ENCODE measurements at places on chromosomes 7 and 10. TPM values are rescaled to one million over a fixed set of nuclear protein-coding genes. Genes with fewer than 3 reads are reported as not detected.
A peak's percentile ranks its signal among the peaks of the same experiment; 100 is the strongest.

CWF19L1 gene
- 24.7 TPM for total RNA-seq

KLF14 gene
- total RNA-seq: not detected

DNA sequence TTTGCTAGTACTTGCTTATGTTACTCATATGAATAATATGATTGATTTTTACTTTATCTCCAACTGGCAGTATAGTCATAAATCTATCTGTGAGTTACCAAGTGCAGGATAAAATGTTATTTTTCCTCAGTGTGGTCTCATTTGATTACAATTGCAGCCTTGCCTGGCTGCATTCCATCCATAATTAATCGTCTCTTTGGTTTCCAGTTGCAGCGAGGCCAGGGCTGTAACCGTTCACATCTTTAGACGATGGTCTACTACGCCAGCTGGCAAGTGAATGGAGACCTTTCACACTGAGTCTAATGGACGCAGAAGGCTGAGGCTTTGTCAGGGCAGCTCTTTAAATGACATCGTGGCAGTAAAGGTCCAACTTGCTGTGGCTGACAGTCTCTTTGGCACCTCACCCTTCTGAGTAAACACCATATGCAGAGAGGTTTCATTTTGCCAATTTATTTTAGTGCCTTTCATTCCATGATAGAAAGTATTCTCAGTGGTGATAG, 84.0 kb downstream of the ARL4A start:
- no peak for DNase-seq
- no peaks in the 10 kb centered on the region for H3K27me3 ChIP-seq
- no peak overlapping the region for H3K4me3 ChIP-seq
- no peak overlapping the region for H3K27ac ChIP-seq
- no peaks in the 10 kb centered on the region for H3K36me3 ChIP-seq

HOGA1 gene
- total RNA-seq: 0.85 TPM

- H3K4me3 ChIP-seq: no peak overlapping the region
- no peaks in the 10 kb centered on the region for H3K4me1 ChIP-seq
- H3K36me3 ChIP-seq: no peaks in the 10 kb centered on the region
- no peak for DNase-seq
- no peaks in the 10 kb centered on the region for H3K27me3 ChIP-seq
Observed at GRCh38 chr10:116656044-116656443, 35.3 kb downstream of the PNLIPRP2 start.

EFCAB10 gene
- total RNA-seq: 0.28 TPM

GRCh38 chr10:107451047-107451446, 286.5 kb upstream of the SORCS1 start:
- peaks cover 4% of the 10 kb centered on the region for H3K4me1 ChIP-seq
- H3K4me3 ChIP-seq: no peak overlapping the region
- H3K27ac ChIP-seq: no peak overlapping the region
- no peaks in the 10 kb centered on the region for H3K27me3 ChIP-seq
- no peaks in the 10 kb centered on the region for H3K36me3 ChIP-seq

- no peak overlapping the region for H3K27ac ChIP-seq
- H3K27me3 ChIP-seq: no peaks in the 10 kb centered on the region
- H3K4me3 ChIP-seq: no peak overlapping the region
- peaks cover 4% of the 10 kb centered on the region for H3K4me1 ChIP-seq
- H3K36me3 ChIP-seq: no peaks in the 10 kb centered on the region
- no peak for DNase-seq
Observed at GRCh38 chr10:30882281-30882680, 149.4 kb downstream of the ZNF438 start.

KCP gene
- 4.3 TPM for total RNA-seq

MET gene
- 35.1 TPM for total RNA-seq

DNA sequence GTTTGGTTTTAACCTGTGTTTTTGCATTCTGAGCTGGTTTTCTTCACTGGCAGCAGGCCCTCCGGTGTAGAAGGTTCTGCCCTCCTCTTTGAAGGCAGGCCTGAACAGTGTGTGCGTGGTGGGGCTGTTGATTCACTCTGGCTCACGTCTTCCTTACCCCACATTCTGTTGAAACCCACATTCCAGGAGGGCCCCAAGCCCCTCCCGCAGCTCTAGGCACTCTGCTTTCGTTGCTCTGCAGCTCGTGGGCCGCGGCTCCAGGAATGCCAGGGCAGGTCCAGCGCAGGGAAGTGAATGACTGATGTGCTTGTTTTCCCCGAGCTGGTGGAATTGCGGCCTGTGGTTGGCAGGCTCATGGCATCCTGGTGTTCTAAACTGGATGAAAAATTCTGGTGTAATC, 49.0 kb downstream of the HTRA1 start:
- no peak for DNase-seq
- H3K36me3 ChIP-seq: peaks cover 5% of the 10 kb centered on the region
- H3K27me3 ChIP-seq: peaks cover 12% of the 10 kb centered on the region
- no peaks in the 10 kb centered on the region for H3K4me1 ChIP-seq
- no peak overlapping the region for H3K27ac ChIP-seq

- H3K27ac ChIP-seq: peak overlapping the region; percentile 59
- H3K27me3 ChIP-seq: peaks cover 37% of the 10 kb centered on the region
- DNase-seq: no peak
- H3K36me3 ChIP-seq: peaks cover 56% of the 10 kb centered on the region
- H3K4me1 ChIP-seq: peaks cover 60% of the 10 kb centered on the region
Observed at GRCh38 chr10:119337223-119337622, 129.9 kb downstream of the GRK5 start.

DNA sequence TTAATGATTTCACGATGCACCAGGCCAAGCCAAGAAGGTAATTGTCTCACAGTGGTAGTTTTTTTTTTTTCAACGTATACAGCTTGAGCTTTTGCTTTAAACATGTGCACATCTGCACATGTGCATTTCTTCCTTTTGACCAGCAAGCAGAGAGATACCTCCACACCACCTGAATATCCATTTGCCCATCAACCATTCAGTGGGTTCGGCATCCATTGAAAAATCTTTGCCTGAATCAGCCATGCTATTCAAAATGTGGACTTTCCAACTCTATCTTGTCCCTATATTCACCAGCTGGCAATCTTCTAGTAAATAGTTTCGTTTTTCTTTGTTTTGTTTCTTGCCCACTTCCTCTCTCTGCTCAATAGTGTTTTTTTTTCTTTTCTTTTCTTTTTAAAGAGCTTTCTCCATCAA, 7.7 kb upstream of the TRA2A start:
- no peak for DNase-seq
- peaks cover 2% of the 10 kb centered on the region for H3K27me3 ChIP-seq
- H3K4me3 ChIP-seq: no peak overlapping the region
- H3K27ac ChIP-seq: no peak overlapping the region
- H3K4me1 ChIP-seq: no peaks in the 10 kb centered on the region

- no peak for DNase-seq
- no peaks in the 10 kb centered on the region for H3K27me3 ChIP-seq
- no peaks in the 10 kb centered on the region for H3K36me3 ChIP-seq
- H3K27ac ChIP-seq: no peak overlapping the region
- H3K4me1 ChIP-seq: no peaks in the 10 kb centered on the region
Observed at GRCh38 chr10:29005988-29006387, 282.9 kb upstream of the LYZL1 start.

DNA sequence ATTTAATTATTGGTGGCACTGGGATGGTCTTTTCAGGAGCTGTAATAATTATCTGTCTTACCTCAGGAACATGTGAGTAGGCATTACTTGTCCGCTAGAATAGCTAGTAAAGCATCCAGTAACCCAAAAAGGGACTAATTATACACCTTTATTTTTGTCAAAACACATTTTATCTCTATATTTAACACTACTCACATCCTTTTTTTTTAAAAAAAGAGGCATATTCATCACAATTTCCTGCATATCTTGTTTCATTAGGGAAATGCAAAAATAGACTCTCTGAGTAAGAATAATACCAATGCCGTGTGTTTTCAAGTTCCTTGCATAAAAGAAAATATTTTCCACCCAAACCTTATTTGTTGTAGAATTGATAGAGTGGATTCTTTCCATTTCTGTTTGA, 99.5 kb downstream of the VTI1A start:
- peaks cover 3% of the 10 kb centered on the region for H3K27me3 ChIP-seq
- no peaks in the 10 kb centered on the region for H3K4me1 ChIP-seq
- peaks cover 7% of the 10 kb centered on the region for H3K36me3 ChIP-seq

DNA sequence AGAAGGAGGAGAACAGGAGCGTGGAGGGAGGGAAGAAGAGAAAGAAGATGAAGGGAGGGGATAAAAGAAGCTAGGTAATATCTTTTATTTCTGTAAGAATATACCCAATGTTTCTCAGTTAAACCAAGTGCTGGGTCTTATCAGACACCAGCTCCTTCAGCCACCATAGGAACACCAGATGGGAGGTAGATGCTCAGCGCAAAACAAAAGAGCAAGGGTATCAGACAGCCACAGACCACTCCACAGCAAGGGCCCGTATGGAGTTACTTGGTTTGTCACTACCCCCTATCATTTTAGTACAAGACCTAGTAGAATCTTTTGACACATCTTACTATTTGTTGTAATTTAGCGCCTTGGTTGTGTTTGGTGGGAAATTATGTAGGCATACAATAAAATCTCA, 65.9 kb upstream of the FAM133B start:
- H3K36me3 ChIP-seq: no peaks in the 10 kb centered on the region
- DNase-seq: no peak
- H3K27me3 ChIP-seq: peaks cover 1% of the 10 kb centered on the region
- H3K4me1 ChIP-seq: no peaks in the 10 kb centered on the region
- H3K27ac ChIP-seq: no peak overlapping the region
- H3K4me3 ChIP-seq: no peak overlapping the region

HOXA7 gene
- total RNA-seq: not detected

DNA sequence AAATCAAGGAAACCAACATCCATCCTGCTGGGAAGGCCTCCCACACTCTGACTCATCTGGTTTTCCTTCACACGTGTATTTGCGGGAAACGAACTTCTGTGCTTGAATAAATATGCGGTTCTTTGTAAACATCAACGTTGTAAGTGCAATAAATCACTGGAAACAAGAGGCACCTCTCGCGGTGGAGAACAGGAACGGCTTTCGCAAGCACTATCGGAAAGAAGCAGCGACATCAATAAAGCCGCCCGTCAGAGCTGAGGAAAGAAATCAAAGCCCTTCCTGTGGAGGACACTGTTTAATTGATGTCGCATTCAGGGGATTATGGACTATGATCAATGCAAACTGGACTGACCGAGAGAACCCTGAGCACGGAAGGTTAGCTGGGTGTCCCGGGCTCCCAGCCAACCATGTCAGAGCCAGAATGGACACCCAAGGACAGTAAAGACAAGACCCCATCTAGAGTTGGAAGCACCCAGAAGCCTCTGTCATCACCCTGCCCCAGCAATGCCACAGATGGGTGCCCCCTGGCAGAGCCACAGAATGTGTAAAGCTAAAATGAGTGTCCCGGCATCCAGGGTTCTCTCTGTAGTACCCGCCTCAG, 37.6 kb downstream of the OAT start:
- H3K27me3 ChIP-seq: peaks cover 5% of the 10 kb centered on the region
- DNase-seq: no peak
- H3K27ac ChIP-seq: no peak overlapping the region
- H3K4me1 ChIP-seq: no peaks in the 10 kb centered on the region

TMEM236 gene
- total RNA-seq: 0.05 TPM

- no peak overlapping the region for H3K27ac ChIP-seq
- no peaks in the 10 kb centered on the region for H3K27me3 ChIP-seq
- no peak for DNase-seq
- no peak overlapping the region for H3K4me3 ChIP-seq
- peaks cover 6% of the 10 kb centered on the region for H3K4me1 ChIP-seq
Observed at GRCh38 chr7:139798221-139798620, 20.4 kb upstream of the HIPK2 start.

DNA sequence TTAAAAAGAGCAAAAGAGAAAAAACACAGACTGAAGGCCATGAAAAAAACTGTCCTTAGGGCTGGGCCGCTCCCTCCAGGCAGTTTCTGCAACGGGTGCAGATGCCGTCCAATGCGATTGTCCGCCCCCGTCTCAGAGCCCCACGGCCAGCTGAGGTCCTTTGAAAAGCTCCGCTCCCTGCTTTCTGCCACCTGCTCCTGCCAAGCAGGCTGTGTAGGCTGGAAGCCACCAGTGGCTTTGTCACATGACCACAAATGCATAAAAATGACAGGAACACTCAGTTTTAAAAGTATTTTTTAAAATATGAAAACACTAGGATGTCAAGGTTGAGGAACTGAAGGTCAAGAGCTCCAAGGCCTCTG, 71.7 kb downstream of the AMZ1 start:
- H3K27me3 ChIP-seq: peaks cover 25% of the 10 kb centered on the region
- DNase-seq: no peak
- H3K27ac ChIP-seq: no peak overlapping the region
- H3K4me3 ChIP-seq: peak overlapping the region; percentile 11
- H3K4me1 ChIP-seq: peaks cover 47% of the 10 kb centered on the region
- peaks cover 31% of the 10 kb centered on the region for H3K36me3 ChIP-seq

GRCh38 chr10:23918090-23918723, 290.7 kb upstream of the KIAA1217 start:
- peaks cover 4% of the 10 kb centered on the region for H3K4me1 ChIP-seq
- no peak overlapping the region for H3K4me3 ChIP-seq
- H3K36me3 ChIP-seq: no peaks in the 10 kb centered on the region
- H3K27ac ChIP-seq: no peak overlapping the region

DNA sequence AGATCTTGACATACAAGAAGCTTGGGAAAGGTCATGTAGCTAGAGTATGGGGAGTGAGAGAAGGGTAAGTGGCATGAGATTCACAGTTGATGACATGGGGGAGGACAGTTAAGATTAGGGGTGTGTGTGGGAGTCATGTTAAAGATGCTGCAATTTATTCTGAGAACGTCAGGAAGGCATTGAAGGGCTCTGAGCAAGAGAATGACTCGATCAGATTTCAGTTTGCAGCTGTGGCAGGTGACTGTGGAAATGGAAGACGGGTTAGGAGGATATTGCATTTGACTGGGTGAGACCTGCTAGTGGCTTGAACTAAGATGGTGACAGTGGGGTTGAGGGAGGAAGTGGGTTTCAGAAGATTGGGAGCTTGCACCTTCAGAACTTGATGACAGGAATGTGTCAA, 5.6 kb downstream of the CDC123 start:
- H3K27ac ChIP-seq: no peak overlapping the region
- no peak for DNase-seq
- peaks cover 18% of the 10 kb centered on the region for H3K36me3 ChIP-seq
- peaks cover 4% of the 10 kb centered on the region for H3K4me1 ChIP-seq
- no peaks in the 10 kb centered on the region for H3K27me3 ChIP-seq
